ENCODE measurements at places on chromosomes 13 and 19. TPM values are rescaled to one million over a fixed set of nuclear protein-coding genes. Genes with fewer than 3 reads are reported as not detected.

DNA sequence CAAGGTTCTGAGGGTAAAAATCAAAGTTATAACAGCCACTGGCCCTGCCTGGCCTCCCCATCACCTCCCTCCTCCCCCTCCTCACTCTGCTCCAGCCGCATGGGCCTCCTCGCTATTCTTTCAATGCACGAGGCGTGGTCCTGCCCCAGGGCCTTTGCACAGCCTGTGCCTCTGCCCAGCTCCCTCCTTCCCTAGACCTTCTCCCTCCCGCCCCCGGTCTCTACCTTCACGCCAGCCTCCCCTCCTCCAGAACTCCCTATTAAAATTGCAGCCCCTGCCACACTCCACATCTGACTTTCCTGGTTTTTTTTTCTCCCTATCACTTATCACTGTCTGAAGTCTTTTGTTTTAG lies 3.3 kb downstream of the RAX2 start:
- no peak for DNase-seq

DNA sequence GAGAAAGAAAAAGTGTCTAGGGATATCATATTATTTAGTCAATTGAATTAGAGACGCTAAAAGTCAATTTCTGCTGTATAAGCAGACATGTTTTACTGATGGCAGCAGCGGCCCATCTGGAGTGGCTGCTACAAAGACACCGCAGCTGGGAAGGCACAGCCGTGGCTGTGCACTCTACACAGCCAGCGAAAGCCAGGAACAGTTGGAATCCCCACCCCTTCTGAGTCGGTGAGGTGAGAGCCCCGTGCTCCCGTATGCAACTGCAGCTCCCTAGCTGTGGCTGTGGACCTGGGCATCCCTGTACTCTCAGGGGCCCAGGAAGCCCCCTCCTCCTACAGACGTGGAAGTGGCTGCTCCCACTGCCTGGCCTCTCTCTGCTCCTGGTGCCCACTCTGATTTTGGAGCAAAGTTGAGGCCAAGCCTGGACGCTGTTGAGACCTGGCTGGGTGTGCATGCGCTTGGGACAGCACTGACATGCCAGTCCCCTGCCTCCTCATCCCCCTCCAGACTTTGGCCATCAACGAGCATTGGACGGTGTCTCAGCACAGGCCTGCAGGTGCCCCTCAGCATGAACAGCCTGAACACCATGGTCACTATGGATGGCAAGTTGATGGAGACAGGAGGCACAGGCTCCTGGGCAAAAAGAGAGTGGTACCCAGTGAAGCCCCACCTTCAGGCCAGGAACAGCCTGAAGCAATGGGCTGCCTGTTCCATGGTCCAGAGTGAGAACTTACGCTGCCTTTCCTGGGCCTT lies 944.0 kb upstream of the MIR17HG start:
- no peak for DNase-seq

DNA sequence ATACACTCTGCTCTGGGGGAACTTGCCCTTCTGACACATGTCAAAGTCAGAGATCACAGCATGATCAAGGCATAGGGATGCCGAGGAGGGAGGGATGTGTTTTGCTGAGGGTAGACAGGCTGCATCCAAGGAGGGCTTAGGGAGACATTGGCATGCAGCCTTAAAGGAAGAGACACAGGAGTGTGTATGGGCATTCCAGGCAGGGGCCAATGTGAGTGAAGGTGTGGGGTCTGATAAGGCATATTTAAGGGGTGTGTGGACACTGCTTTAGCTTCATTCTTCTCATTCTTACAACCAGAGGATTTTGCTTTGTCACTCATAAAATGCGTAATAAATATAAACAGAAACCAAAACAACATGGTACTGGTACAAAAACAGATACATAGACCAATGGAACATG lies 193.4 kb downstream of the RGCC start:
- no peak for DNase-seq

DNA sequence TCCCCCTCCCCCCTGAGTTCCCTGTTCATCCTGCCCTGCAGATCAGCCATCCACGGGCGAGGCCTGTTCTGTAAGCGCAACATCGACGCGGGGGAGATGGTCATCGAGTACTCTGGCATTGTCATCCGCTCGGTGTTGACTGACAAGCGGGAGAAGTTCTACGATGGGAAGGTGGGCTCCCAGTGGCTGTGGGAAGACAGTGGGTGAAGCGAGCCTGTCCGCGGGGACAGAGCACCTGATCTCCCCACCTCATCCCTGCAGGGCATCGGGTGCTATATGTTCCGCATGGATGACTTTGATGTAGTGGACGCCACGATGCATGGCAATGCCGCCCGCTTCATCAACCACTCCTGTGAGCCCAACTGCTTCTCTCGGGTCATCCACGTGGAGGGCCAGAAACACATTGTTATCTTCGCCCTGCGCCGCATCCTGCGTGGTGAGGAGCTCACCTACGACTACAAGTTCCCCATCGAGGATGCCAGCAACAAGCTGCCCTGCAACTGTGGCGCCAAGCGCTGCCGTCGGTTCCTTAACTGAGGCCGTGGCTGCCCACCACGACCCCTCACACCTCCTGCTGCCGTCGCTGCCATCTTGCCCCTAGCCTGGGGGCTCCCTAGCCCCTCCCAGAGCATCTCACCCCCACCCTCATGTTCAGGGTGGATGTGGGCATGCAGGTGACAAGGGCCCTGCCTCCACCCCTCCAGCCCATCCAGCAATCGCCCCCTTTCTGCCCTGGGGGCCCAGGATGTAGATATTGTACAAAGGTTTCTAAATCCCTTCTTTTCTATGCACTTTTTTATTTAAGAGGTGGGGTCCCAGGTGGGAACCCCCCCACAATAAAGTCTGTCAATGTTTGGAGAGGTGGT lies 4.0 kb downstream of the IGFLR1 start:
- no peak for DNase-seq

DNA sequence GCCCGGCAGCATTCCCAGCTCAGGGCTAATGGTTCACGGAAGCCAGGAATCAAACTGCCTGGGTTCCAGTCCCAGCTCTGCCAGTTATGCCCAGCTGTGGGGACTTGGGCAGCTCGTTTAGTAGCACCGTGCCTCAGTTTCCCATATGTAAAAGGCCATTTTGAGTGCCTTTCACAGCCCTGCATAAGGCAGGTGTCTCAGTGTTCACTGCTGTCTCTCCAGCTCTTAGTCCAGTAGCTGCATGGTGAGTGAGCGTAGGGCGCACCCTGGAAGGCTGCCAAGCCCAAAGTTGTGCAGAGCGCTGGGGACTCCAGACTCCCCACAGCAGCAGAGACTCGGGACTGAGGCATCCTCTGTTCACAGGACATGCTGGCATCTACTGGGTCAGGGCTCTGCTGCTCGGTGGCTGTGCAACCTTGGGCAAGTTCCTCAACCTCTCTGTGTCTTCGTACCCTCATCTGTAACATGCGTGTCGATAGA lies 5.5 kb downstream of the RPL28 start:
- no peak for DNase-seq

DNA sequence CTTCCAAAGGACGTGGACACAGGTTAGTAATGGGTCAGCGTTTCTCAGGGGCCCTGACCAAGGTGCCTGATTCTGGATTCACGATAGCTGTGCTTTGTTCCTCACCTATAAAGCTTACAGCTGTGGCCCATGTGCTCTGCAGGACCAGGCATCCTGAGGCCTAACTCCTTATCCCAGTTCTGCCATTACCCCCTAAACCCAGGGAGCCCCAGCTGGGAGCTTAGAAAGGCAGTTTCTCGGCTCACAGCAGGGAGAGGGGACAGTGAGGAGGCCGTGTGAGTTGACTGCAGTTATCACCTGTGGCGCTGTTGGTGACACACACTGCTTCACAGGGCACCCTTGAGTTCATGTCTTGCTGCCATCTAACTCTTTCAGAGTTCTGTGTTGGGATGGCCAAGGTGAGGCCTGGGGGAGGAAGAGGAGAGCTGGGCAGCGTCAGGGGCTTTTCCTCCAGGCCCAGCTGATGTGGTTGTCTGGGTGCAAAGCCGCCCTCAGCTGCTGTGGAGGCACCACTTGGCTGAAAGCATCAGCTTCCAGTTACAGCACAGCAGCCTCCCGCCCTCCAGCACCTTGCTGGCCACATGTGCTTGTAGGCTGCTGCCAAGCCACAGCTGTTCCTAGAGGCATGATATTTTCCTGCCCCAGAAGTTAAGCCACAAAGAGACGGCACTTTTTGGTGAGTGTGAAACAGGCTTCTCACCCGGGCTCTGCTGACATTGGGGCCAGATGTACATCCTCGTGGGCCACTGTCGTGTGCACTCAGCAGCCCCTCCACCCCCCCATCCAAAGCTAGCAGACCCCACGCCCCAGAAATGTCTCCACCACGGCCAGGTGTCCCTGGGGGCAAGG lies 99.6 kb upstream of the MCF2L start:
- peak; percentile 16 for DNase-seq

DNA sequence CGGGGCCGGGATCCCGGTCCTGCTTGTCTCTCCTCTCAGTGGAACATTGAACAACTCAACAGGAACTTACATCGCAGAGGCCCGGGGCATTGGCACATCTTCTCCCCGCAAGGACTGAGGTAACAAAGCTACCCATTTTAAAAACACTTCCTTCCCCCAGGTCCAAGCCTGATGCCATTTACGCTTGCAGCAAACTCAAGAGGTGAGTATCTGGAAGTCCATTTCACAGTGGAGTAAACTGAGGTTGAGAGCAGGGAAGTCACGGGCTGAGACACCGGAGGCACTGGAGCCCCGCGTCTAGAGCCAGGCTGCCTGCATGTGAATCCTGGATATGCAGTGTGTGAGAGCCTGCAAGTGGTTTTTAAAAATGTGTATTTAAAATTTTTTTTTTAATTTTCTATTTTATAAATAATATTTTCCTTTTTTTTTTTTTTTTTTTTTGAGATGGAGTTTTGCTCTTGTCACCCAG lies 492 bp upstream of the PGLYRP1 start:
- DNase-seq, result no peak

DNA sequence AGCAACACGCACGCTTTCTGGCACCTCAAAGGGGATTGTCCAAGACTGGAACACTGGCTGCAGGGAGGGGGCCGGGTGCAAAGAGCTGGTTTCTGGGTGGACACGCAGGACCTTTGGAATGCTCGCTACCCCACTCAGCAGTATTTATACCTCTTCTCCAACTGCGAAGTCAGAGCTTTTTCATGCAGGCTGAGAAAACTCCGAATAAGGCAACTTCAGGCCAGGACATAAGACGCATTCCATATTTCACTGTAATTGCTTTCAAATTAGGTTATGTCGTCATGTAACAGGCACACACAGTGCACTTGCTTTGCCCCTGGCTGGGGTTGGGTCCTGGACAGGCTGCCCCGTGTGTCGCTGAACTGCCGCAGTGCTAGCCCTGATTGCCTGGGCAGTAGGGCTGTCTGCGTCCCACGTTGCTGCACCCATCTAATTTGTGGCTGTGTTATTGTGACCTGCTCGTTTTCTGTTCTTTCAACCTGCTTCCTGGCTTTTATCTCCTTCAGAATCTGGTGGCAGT lies 44.5 kb downstream of the ACTN4 start:
- peak; percentile 61 for DNase-seq

DNA sequence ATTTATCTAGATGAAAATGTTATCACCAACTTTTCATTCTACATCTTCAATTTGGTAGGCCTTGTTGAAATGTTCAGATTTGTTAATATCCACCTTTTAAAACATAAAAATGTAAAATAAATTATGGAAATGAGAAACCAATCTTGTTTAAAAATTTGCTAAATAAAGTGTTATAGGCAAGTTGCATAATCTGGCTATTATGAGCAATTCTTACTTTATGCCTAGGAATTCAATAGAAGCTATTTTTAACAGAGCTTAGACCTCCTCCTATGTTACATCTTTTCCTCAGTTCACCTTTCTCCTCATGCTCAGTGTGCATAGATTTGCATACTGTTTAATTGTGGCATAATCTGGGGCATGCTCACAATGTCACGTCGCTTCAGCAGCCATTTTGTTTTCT lies 87.9 kb upstream of the POSTN start:
- DNase-seq, result no peak

Gene TIMM13
- 84.1 TPM for total RNA-seq
